ENCODE measurements at places on chromosomes 1 and 21.
A peak's percentile ranks its signal among the peaks of the same experiment; 100 is the strongest.

- DNase-seq, result no peak
These were observed 490.9 kb downstream of the NPHP4 start for GRCh38 chr1:5501206-5501930.

DNA sequence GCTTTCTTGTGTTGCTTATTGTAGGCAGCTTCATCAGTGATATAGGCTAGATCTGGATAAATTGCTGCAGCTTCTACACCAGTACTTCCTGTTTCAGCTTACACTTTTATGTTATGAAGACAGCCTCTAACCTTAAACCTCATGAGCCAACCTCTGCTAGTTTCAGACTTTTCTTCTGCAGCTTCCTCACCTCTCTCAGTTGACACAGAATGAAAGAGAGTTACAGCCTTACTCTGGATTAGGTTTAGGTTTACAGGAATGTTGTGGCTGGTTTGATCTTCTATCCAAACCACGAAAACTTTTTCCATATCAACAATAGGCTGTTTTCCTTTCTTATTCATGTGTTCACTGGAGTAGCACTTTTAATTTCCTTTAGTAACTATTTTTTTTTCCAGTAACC is 76.9 kb upstream of the RNPC3 start:
- DNase-seq, result no peak

DNA sequence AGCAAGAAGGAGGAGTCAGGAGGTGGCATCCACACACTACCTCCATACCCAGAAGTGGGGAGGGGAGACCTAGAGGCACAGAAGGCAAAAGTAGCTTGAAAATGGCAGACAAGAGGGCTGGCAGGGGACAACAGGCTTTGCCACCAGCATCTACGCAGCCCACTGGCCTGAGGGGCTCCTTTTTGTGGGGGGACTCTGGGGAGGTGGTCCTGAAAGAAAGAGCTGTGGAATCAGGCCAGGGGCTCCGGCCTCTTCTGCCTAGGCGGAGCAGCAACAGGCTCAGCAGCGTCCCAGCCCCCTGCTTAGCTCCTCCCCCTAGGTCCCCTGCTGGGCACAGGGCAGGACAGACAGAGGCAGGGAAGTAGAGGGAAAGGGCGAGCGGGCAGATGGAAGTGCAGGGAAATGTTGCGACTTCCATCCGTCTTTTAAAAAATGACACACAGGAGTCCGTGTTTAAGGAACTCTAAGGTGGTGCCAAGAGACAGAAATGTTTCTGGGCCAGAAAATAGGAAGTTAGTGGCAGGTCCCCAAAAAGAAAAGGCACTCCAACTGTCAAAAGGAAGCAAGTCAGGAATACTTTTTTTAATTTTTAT is 10.0 kb upstream of the LEFTY2 start:
- DNase-seq, result no peak

- DNase-seq, result no peak
These were observed 2.8 kb downstream of the LINGO4 start for GRCh38 chr1:151802372-151802771.

DNA sequence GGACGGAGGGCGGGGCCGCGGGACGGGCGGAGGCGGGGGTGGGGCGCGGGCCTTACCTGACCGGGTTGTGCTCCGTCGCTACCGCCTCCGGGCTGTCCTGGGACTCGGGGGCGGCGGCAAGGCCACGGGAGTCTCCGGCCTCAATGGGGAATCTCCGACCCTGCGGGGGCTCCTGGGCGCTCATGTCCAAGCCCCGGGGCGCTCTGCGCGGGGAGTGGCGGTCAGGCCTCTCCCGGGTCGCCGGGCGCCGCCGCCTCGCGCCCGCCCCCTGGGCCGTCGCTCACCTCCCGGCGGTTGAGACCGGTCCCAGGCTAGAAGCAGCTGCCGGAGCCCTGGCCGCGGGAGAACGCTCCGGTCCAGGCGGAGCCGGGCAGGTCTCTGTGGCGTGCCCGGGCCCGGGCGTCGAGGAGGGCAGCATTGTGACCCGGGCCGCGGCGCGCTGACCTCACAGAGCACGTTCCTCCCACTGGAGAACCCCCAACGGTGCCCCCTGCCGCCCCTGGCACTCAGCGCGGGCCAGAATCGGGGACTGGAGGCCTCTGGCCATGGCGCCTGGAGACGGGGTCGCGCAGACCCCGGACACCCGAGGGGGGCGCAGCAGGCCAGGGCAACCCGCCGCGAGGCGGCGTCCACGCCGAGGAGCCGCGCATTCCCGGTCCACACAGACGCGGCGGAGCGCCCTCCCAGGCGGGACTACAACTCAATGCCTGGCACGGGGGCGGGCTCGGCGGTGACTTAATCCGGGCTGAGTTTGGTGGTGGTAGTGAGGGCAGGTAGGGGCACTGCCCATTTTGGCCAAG is 411 bp downstream of the FAM229A start:
- DNase-seq, result peak; percentile 16

- DNase-seq, result no peak
These were observed 20.2 kb downstream of the PLEKHA6 start for GRCh38 chr1:204339541-204339940.

- no peak for DNase-seq
These were observed 49.1 kb downstream of the TRPM2 start for GRCh38 chr21:44402323-44403105.

DNA sequence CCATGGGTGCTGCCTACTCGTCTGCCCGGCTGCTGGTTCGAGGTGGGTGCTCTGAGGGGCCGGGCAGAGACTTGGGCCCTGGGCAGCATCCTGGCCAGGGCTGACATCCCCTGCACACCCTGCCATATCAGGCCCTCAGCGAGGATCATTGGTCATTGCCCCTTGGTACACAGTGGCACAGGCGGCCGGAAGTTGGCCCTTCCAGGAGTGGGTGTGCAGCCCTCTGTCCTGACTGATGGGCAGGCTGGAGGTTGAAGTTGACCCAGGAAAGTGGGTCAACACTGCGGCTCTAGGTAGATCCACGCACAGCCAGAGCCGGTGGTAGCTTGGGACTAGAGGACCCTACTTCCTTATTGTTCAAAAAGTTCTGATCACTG is 72.9 kb downstream of the TRIM11 start:
- no peak for DNase-seq

GRCh38 chr1:155329980-155330598 is 9.4 kb downstream of the RUSC1 start:
- DNase-seq, result no peak

GRCh38 chr1:244322791-244323521 is 128.8 kb downstream of the ADSS2 start:
- peak; percentile 65 for DNase-seq

- peak; percentile 42 for DNase-seq
These were observed 800 bp upstream of the MMP23B start for GRCh38 chr1:1630965-1631781.

GRCh38 chr1:107515702-107516101 is 374.9 kb downstream of the NTNG1 start:
- no peak for DNase-seq
